H7 (cell line): ENCODE measurements at places on chromosomes 11 and 22. TPM values are rescaled to one million over a fixed set of nuclear protein-coding genes. Genes with fewer than 3 reads are reported as not detected.
A peak's percentile ranks its signal among the peaks of the same experiment; 100 is the strongest.

DNA sequence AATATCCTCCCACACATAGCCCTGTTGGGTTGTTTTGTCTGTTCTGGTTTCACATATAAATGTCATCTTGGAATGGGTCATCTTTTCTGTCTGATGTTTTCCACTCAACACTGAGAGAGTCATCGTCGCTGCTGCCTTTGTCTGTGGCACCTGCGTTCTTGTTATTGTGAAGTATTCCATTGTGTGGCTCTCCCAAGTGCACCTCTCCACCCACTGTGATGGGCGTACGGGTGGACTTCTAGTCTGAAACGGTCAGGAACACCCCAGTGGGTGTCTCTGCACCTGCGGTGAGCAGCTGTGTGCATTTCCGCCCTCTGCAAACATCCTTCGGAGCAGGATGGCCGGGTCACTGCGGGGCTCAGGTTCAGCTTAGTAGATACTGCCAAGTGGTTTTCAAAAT is 34.5 kb upstream of the RTL6 start:
- no peak for DNase-seq

DNA sequence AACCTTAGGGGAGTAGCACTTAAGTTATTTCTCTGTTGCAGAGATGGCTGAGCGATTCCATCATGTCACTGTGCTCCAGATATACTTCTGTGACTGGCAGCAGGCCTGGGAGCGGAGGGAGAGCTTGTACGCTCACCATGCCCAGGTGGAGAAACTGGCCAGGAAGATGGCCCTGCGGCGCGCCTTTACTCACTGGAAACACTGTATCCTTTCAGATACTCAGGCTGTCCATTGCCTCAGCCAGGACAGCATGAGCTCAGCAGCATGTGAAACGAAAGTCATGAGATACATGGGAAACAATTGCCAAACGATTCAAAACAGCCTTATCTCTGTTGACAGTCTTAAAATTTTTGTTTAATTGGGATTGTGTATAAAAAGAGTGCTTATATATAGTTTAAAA is 78.9 kb downstream of the SFI1 start:
- no peak for DNase-seq

DNA sequence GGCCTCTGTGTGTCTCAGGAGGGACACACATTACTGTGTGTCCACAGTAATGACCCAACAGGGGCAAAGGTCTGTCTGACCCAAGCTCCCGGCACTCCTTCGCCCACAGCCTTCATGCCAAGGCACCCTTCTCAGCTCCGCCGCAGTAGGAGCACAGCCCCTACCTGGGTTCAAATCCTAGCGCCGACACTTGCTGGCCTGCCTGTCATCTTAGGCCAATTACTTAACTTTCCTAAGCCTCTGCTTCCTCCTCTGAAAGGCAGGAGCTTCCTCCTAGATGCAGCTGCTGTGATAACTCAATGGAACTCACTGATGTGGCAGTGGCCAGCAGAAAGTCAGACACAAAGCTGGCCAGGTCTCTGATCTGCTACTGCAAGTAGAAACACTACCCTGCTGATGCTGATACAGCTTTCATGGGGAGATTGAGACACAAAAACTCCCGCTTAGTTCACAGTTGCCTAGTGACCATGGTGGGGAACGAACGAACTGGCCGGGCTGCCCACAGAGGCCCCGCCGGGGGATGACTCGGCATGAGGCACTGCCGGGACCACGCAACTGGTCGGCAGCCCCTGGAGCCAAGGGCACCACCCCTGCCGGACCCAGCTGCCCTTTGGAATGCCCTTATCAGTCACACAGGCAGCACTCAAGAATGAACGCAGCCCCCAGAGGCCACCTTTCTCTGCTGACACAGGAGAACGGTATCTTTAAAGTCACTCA is 8.1 kb downstream of the EHD1 start:
- DNase-seq = peak; percentile 63

- DNase-seq = no peak
These were observed 42.8 kb upstream of the ALKBH3 start for GRCh38 chr11:43837879-43838278.

GRCh38 chr11:3341298-3341697 is 37.6 kb downstream of the ZNF195 start:
- DNase-seq = peak; percentile 78

Gene CEND1
- 0.14 TPM in 1 of 2 replicates, not detected in the other for total RNA-seq
